ENCODE measurements at places on chromosomes 5 and 9.

- DNase-seq, result no peak
Measured at GRCh38 chr5:32534041-32534440, 51.3 kb upstream of the SUB1 start.

- DNase-seq, result no peak
Measured at GRCh38 chr5:179753971-179754370, 21.3 kb downstream of the MAML1 start.

DNA sequence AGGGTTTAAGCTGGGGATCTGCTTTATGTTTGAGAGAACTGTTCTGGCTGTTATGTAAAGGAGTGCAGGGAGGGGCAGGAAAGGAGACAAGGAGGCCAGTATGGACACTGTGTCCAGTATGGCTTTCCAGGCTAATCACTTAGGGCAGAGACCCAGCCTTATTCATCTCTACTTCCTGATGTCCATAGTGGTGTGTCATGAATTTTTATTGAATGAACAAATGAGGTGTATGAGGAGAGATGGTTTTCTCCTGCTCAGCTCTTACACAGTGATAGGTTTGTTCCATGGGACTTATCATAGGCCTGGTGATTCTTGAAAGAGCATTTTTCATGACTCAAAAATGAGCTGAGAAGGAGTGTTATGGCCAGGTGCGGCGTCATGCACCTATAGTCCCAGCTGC lies 20.5 kb upstream of the FGFR4 start:
- DNase-seq, result no peak

GRCh38 chr5:143309661-143310431 lies 93.6 kb downstream of the NR3C1 start:
- no peak for DNase-seq

DNA sequence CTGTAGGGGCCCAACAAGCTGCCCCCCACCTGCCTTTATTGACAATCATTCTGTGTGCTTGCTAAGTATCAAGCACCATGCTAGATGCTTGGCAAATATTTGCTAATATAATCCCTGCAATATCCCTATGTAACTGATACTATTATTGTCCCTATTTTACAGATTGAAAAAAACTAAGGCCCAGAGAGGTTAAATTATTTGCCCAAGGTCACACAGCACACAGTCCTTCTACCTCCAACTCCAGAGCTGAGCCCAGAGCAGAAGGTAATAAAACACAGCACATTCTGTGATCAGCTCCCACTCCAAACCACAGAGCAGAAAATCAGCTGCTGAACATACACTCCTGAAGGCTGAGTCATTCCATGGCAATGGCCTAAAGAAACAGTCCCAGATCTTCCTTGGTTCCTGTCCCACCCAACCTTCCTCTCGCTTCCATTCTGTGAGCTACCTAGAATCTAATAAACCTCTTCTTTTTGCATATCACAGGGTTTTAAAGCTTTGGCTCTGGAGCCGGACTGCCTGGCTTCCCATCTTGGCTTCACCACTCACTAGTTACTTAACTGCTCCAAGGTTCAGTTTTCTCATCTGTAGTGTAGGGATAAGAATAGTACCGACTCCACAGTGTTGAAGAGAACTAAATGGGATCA lies 66.7 kb upstream of the ADRA1B start:
- no peak for DNase-seq

DNA sequence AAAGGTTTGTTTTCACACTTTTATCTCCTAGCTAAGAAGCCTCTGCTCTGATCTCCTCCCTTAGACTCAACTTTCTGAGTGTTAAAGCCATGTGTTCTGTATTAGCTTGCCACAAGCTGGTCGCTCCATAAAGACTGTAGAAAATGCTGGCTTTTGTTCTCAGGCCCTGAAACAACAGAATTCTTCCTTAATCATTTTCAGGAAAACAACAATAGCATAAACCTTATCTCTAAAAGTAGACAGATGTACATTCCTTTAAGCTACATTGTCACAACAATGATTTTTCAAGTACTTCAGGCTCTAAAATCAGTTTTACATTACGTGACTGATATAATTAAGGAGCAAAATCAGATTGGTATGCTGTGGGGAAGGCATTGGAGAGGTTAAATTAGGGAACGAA lies 41.9 kb downstream of the VCAN start:
- DNase-seq, result no peak

- DNase-seq, result no peak
Measured at GRCh38 chr9:133904346-133905090, 87.6 kb downstream of the VAV2 start.

DNA sequence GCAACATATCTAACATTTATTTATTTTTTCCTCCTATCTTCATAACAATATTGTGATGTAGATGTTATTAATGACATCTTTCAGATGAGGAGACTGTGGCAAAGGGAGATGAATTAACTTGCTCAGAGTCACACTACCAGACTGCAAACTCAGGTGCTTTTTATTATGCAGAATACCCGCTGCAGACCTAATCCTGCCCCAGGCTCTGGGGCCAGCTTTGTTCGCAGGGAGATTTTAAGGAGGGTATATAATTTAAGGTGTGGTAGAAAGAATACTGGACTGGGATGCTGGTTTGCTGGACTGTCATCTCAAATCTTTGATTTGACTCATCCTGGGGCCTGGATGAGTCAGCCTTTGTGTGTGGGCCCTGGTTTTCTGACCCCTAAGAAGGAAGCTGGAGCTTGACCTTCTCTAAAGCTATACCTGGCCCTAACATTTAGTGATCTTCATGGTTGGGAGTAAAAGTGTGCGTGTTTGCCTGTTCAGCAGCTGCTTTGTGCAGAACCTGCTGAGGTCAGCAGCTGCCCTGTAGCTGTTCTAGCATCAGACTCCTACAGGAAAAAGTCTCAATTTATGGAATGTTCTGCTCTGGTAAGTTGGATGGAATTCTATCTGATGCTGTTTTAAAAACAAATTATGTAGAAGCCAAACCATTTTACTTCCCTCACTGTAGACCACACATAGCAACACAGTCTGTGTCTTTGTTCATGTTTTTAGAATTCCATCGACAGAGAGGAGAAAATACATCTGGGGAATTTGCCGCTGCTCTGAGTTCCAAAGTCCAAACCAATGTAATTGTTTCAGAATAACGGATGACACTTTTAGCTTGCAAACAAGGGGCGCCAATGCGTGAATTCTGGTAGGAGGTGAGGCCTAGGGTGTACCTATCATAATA lies 4.5 kb downstream of the SLC36A1 start:
- DNase-seq, result no peak

- DNase-seq, result no peak
Measured at GRCh38 chr5:123809594-123810221, 297.7 kb downstream of the CSNK1G3 start.
